Mucosa of gallbladder (tissue), 1 donor: ENCODE measurements at places on chromosomes 11 and 22. TPM values are rescaled to one million over a fixed set of nuclear protein-coding genes. Genes with fewer than 3 reads are reported as not detected.

DNA sequence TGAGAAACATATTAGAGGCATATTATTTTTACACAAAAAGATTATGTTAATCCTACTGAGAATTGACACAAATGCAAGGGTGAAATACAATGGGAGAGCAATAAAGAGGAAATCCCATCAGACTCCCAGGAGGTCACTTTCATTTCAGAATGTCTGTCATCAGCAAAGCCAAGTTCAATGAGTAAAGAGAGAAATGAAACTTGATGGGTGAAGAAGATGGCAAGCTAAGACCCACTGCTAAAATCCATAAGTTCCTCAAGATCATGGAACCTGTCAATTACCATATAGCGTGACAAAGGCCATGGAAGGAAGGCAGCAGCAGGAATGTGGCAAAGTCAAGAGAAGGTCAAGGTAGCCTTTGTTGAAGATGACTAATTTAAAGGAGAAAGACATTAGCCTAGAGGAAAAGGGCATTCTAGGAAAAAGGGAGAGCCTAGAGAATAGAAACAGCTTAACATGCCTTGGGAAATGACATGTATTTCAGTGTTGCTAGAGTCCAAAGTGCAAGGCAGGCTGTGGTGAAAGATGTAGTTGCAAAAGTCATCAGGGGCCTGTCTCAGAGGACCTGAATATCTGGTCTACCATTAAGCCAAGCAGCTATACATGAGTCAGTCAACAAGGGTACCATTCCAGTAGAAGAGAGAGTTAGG lies 43.1 kb downstream of the FAM168A start:
- DNase-seq, result no peak

DNA sequence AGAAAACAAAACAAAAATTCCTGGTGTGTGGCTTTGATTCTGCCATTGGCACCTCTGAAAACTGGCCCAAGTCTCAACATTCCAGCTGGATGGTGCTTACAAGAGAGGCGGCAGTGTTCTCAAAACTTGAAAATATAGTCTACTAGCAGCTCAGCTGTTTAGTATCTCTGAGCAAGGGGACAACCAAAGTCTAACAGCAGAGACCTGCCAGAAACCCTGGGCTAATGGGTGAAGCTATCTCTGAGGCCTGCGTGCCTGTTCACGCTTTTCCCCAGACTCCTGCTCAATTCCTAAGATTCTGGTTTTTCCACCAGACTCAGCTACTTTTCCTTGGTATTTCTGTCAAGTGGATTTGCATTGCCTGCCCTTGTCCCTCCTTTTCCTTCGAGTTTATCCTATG lies 17.9 kb downstream of the TMEM218 start:
- DNase-seq, result no peak

- peak; percentile 69 for DNase-seq
These were observed 405.3 kb upstream of the CCDC90B start for GRCh38 chr11:83691451-83691950.

GRCh38 chr11:114052160-114052559 lies 7.4 kb upstream of the ZBTB16 start:
- no peak for DNase-seq

Gene PHF21B
- total RNA-seq, result 0.63 TPM

DNA sequence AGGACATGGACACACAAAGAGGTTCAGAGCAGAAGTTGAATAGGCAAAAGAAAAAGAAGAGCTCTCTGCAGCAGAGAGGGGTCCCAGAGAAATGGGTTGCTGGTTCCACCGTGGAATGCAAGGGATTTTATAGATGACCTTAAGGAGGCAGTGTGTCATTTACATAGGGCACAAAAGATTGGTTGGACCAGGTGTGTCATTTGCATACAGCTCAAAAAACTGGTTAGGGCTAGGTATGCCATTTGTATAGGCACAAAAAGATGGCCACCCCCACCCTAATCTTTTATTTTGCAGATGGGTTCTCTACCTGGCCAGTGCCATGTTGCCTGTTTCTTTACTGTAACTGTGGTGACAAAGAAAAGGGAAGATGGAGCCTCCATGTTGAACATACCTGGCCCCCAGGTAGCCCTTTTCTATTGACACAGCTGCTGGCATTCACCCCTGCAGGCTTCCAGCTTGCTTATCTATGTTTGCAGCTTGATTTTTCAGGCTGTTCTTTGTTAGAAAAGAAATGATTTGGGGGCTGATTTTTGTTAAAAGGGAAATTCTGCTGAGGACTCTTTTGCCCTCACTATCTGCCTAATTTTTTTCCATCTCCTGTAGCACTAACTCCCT lies 3.1 kb upstream of the CAVIN3 start:
- no peak for DNase-seq

DNA sequence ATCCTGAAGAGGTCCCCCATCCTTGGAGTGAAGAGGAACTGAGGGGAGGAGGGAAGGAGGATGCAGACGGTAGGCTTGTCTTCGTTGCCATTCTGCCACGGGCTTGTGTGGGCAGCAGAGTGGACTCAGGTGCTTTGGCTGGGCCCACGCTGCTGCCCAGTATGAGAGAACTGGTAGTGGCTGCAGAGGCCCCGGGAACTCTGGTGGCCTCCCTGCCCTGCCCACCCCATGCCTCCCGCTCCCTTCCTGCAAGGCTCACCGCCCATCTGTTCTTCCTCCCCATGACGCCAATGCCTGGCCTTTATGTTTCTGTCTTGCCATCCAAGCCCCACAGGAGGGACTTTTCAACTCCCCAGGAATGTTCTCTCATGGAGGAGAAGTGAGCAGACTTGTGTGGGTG lies 157.4 kb downstream of the DSCAML1 start:
- DNase-seq, result no peak

Gene RNF215
- 31.2 TPM for total RNA-seq

DNA sequence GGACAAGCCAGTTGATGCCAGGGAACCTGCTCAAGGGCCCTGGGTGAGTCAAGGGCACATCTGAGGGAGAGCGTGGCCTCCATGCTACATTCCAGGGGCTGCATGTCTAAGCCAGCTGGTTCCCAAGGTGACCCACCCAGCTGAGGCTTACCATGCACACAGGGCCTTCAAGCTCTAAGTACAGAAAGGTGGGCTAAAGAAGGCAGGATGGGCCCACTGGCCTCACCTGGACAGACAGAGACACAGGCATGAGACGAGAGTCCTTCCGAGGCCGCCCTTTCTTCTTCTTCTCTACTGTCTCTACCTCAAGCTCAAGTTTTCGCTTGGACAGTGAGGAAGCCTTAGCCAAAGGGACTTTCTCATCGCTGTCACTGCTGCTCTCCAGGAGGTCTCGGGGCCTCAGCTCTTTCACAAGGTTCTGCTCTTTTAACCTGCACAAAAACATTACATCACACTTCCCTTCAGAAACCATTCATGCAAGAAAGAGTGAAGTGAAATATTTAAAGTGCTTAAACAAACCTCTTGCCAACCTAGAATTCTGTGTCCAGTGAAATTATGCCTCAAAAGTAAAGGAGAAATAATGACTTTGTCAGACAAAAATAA lies 69.9 kb downstream of the HIRA start:
- DNase-seq, result no peak

- no peak for DNase-seq
These were observed 39.3 kb upstream of the CELSR1 start for GRCh38 chr22:46576556-46577367.

DNA sequence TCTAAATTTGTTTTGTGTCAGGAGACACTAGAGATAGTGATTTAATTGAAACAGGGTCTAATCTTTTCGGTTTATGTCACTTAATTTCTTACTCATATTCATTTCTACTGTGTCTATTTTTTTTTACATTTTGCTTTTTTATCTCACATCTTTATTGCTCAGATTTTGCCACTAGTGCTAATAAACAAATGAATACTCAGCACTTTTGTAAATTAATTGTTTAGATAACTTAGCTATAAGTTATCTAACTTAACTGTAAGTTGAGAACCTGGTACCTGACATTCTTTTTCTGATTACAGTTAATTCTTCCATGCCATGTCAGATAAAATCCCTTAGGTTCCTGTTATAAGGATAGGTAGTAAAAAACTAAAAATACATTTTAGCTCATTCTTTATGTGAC lies 22.1 kb upstream of the OR5M8 start:
- DNase-seq, result no peak

DNA sequence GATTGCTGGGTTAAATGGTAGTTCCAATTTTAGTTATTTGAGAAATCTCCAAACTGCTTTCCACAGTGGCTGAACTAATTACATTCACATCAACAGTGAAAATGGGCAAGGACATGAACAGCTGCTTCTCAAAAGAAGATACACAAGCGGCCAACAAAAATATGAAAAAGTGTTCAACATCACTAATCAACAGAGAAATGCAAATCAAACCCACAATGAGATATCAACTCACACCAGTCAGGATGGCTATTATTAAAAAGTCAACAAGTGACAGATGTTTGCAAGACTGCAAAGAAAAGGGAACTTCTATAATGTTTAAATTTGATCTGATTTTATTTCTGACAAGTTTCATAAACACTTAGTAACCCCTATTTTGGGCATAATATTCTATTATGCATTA lies 537.5 kb downstream of the DLG2 start:
- DNase-seq, result no peak

GRCh38 chr11:126165757-126166156 lies 45.7 kb downstream of the RPUSD4 start:
- DNase-seq, result peak; percentile 44
